ENCODE measurements at places on chromosomes 11 and 22.
A peak's percentile ranks its signal among the peaks of the same experiment; 100 is the strongest.

DNA sequence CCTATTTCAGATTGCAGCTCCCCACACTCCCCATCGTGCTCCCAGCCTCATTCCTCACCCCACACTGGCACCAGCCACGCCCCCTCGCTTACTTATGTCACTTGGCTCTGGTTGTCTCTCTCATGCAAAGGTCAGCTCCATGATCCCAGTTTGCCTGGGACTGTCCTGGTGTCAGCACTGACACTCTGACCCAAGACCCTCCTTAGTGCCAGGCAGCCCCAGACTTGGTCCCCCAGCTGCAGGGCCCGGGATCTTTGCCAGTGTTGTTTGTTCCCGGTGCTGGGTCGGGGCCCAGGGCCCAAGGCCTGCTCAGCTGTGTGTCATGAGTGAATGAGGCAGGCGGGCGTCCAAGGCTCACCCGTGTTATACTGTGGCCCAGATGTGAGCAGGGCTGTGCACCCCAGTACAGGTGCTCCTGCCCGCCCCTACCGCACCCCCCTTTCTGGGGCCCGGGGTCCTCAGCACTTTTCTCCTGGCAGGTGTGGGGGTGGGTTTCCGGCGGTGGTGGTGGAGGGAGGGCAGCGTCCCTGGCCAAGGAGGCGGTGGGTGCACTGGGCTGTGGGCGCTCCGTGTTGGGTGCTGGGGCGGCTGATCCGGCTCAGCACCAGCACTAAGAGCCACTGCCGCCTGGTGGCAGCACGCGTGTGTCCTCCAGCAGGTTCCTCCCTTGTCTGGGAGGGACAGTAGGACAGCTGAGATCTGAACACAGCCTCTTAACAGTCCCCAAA is 19.5 kb downstream of the IL17REL start:
- DNase-seq, result no peak

DNA sequence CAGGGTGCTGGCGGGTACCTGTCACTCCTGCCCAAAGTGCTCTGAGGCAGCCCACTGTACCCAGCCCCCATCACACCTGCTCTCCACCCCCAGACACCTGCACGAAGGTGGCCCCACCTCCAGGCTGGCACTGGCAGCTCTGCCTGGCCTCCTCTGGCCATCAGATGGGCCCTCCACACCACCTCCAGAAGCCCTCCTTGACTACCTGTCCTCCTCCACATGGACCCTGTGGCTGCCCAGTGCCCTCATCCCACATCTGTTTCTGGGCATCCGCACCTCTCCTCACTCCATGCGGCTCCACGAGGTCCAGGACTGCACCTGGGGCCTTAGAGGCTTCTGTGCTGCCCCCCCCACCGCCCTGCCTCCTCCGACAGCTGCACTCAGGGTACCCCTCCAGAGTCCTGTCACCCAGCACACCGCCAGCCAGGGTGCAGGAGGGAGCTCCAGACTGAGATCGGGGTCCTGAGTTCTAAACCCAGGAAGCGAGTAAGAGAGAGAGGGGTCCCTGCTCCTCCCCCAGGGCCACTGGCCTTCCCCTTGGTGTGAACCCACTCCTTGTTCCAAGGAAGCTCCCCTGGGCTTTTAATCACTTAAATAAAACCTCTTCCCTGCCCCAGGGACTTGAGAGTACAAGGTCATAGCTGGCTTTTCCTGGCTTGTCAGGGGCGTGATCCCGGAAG is 1.7 kb downstream of the CTSD start:
- DNase-seq, result no peak

DNA sequence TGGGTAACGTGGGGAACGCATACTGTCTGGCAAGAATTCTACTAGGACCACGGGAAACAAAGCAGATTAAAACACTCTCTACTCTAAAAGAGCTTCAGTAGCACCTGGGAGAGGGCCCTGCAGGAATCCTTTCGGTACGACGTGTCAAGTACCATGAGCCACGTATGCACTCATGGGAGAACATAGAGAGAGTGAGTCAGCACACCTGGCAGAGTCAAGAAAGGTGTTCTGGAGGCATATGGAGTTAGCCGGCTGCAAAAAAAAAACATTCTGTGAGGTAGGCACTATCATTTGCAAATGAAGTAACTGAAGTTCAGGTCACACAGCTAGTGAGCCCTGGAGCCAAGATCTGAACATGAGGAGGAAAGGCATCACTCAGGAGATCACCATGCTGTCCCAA is 71.1 kb upstream of the BID start:
- no peak for DNase-seq

- DNase-seq, result peak; percentile 41
Measured at GRCh38 chr22:30602049-30602448, 4.9 kb upstream of the TCN2 start.

DNA sequence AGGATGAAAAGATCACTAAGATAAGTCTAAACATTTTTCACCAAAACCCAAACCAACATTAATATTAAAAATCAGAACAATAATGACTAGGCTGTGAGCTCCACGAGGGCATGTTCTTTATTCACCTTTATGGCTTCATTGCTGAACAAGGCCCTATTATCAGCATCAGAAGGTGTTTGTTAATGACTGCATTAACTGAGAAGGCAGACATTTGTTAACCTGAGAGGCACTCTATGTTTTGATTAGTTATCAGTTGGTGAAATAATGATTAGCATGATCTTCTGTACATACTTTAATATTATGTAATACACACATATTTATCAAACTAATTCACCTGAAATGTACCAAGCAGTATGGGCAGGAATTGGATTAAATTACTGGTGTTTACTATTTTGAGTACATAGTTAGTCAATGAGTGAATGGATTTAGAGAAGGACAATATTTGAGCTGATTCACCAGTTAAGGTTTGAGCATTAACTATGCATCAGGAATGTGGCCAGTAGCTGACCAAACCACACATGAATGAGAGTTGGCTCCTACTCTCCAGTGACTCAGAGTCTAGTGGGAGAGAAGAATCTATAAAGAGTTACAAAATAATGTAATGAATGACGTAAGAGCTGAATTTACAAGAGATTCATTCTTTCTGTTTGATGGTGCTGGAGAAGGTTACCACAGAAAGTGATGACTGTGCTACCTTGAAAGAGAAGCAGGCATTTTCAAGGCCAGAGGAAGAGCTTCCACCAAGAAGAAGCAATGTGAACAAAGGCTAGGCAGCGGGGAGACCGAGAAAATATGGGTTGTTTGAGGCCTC is 6.7 kb downstream of the IL18 start:
- peak; percentile 95 for DNase-seq

- DNase-seq, result no peak
Measured at GRCh38 chr11:94584978-94585377, 17.8 kb downstream of the PIWIL4 start.

- DNase-seq, result no peak
Measured at GRCh38 chr11:10371926-10372641, 67.2 kb downstream of the ADM start.

GRCh38 chr11:123051634-123052033 is 10.3 kb downstream of the HSPA8 start:
- no peak for DNase-seq

DNA sequence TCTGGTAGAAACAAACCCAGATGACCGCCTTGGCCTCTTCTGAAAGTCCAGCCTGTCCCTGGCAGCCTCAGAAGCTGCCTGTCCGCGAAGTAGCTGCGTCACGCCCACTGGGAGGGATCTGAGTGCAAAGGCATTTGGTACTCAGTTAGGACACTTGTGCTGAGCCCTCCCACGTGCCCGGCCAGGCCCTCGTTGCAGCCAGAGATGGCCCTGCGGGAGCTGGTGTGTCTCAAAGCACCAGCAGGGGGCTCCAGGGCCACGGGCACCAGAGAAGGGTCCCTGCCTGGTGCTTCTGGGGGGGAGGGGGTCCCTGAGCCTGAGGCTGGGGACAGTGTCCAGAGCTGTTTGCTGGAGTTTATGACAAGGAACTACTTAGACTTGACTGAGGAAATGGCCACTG is 5.8 kb downstream of the SELENOO start:
- DNase-seq, result peak; percentile 79

GRCh38 chr11:97995874-97996273 is 1024.9 kb upstream of the CNTN5 start:
- DNase-seq, result no peak

DNA sequence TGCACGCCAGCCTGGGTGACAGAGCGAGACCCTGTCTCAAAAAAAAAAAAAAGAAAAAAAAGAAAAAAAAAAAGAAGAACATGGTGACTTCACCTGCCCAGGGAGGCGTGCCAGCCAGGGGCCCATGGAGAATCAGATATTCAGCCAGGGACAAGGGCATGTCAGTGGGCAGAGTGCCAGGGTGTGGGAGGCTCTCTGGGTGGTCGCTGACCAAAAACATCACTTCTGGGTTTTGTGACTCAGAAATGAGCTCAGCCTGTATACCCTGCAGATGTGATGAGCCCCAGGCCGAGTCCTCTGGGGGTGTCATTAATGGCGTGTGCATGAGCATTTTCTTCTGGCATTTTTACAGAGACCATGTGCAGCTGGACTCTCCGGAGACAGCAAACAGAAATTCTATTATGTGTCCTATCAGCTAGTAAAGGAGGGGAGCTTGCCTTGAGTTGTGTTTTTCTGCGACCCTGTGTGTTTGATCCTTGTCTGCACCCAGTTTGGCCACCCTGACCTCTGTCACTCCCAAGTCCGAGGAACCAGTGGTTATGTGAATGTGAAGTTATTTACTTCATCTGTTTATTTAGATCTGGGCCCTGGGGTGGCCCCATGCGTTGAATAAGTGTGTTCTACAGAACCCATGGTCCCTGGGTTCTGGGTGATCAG is 53.6 kb downstream of the BCR start:
- peak; percentile 84 for DNase-seq

- peak; percentile 43 for DNase-seq
Measured at GRCh38 chr11:64809781-64810241, 540 bp downstream of the MEN1 start.

- no peak for DNase-seq
Measured at GRCh38 chr11:70090961-70091381, 12.9 kb downstream of the ANO1 start.

- DNase-seq, result no peak
Measured at GRCh38 chr22:32791056-32791455, 10.4 kb upstream of the TIMP3 start.

GRCh38 chr22:48845356-48845936 is 982.2 kb downstream of the BRD1 start:
- no peak for DNase-seq

- no peak for DNase-seq
Measured at GRCh38 chr11:70897429-70897828, 354.9 kb downstream of the SHANK2 start.

- DNase-seq, result no peak
Measured at GRCh38 chr11:117950993-117951961, 22.1 kb upstream of the TMPRSS13 start.

- DNase-seq, result peak; percentile 85
Measured at GRCh38 chr11:73242251-73243092, 24.4 kb downstream of the P2RY2 start.

DNA sequence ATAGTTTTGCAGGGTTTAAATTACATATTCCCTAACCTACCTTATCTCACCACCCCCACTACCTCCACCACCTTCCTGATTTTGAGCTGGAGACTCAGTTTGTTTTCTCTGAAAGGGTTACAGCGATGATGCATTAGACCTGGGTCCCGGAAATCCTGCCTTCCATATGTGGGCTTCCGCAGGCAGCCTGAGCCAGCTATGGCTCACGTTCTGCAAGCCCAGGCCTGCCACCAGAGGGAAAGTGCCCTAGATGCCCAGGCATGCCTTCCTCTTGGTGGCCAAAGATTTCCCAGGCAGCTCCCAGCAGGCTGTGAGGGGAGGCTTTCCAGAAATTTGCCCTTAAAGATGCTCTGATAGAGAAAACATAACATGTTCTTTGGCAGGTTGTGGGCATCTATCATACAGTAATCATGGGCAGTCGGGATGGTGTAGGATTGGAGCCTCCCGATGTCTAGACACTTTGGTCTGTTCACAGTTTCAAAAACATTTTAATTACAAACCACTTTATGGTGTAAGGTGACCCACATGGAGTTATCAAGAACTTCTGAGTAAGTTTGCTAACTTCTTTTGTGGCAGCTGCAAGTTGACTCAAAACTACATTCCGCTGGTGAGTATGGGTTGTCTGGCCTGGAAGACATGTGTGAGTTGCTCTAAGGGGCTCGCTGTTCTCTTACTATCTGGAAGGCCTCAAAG is 79.3 kb downstream of the MICAL2 start:
- peak; percentile 39 for DNase-seq

GRCh38 chr22:46734830-46735453 is 3.1 kb downstream of the CERK start:
- peak; percentile 34 for DNase-seq

DNA sequence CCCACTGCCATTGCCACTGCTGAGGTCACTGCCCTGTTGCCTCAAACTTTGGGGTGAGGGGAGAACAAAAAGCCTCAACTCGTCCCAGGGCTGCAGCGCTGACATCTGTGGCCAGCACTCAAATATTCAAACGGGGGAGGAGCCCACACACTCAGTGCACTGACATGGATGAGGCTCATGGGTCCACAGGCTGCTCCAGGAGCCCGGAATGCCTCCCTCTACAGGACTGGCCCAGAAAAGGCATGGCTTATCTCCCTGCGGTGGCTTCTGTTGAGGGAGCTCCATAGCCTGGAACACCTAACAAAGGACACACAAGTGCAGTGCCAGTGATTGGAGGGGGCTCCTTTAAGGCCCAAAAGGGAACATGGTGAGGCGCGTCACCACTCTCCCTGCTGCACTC is 341.1 kb upstream of the LUZP2 start:
- DNase-seq, result no peak

DNA sequence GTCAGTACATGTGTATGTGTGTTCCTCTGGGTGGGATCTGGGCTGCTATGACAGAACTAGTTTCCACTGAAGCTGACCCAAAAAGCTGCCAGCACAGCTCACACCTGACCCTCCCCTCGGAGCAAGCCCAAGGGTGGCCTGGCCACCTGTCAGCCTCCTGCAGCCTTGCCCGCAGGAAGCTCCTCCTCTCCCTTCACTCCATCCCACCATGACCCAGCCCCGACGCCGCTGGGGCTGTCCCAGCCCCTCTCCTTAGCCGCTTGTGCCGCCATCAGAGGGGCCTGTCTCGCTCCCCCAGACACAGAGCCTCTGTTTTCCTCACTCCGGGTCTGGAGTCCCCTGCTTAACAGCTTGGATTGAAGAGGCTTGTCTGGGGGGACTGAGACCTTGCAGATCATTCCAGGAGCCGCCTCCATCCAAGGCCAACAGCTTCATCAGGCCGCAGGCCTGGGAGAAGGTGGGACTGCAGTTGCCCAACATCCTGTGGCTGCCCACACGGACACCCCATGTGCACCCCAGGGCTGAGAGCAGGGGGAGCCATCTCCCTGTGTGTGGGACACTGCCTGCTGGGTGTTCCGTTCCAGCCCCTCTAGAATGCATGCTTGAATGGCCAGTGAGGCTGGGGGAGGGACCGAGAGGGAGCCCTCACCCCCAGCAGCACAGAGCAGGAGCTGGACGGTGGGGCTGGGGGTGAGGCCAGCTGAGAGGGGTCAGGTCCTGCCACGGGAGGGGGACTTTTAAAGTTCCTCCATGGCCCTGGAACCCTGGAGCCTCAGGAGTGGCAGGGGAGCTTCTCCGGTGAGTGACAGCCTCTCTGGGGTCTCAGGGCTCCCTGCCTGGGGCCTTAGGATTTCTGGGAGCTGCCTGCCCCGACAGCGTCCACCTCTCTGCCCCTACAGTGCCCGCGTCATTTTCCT is 696 bp downstream of the MRGPRF start:
- DNase-seq, result peak; percentile 71

GRCh38 chr22:19121631-19122142 is 525 bp downstream of the DGCR2 start:
- DNase-seq, result peak; percentile 63

Data from foreskin fibroblast (primary cell).